ENCODE measurements at places on chromosomes 3 and 15. TPM values are rescaled to one million over a fixed set of nuclear protein-coding genes. Genes with fewer than 3 reads are reported as not detected.

DPPA4 gene
- 0.04 TPM for total RNA-seq

RTP1 gene
- total RNA-seq: 0.29 TPM

GOLGA8O gene
- not detected for total RNA-seq

MYO5C gene
- 0.06 TPM for total RNA-seq

SCN5A gene
- total RNA-seq: 3.0 TPM

C3orf22 gene
- not detected for total RNA-seq

COLQ gene
- total RNA-seq: not detected

SLC12A1 gene
- total RNA-seq: not detected

PPM1L gene
- 1.6 TPM for total RNA-seq

SRGAP3 gene
- 1.8 TPM for total RNA-seq

SENP8 gene
- 3.2 TPM for total RNA-seq

CSPG5 gene
- 0.93 TPM for total RNA-seq

TWF2 gene
- 78.4 TPM for total RNA-seq

SLC2A2 gene
- not detected for total RNA-seq

LRRC49 gene
- total RNA-seq: 8.5 TPM

TMEM45A gene
- total RNA-seq: 31.6 TPM

IGSF11 gene
- total RNA-seq: 0.18 TPM

CCR2 gene
- total RNA-seq: not detected

GRAMD1C gene
- 0.23 TPM for total RNA-seq

TM4SF4 gene
- not detected for total RNA-seq

CHRM5 gene
- total RNA-seq: not detected

CEP19 gene
- total RNA-seq: 6.2 TPM

WDR6 gene
- total RNA-seq: 29.6 TPM

COL7A1 gene
- 7.0 TPM for total RNA-seq

Measured in H4 (cell line).